ENCODE measurements at places on chromosomes 12 and 14.

- DNase-seq, result no peak
Observed at GRCh38 chr14:100789460-100790417, 36.2 kb upstream of the MEG3 start.

GRCh38 chr12:75694534-75695268 lies 183.3 kb upstream of the KRR1 start:
- no peak for DNase-seq

GRCh38 chr12:30794020-30794419 lies 39.3 kb upstream of the CAPRIN2 start:
- DNase-seq, result no peak

DNA sequence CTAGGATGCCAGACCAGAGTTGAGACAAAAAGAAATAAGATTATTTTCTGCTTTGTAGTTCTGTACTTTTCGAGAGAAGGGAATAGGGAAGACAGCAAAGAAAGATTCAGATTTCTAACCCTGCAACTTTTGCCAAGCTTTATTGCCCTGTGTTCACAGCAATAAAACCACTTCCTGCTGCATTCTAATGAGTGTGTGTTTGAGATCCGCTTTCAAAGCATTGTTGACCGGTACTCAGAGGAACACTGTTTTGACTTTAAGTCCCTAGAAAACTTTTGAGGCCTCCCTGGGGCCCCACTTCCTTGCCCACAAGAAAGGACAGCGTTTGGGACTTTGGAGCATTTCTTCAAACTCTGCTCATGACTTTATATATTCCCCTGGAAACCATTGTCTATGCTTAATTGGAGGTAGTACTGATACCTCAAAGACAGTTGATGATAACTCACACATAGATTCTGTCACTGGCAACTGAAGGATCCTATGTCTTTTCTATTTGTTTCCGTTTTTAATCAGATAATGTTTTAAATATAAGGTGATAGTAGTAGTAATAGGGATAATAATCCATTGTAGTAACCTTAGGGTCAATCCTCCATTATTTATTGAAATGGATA lies 1.3 kb downstream of the RNASE6 start:
- no peak for DNase-seq

- no peak for DNase-seq
Observed at GRCh38 chr12:118521036-118521370, 144.6 kb downstream of the SUDS3 start.

GRCh38 chr12:93699271-93700145 lies 22.3 kb downstream of the CRADD start:
- no peak for DNase-seq

DNA sequence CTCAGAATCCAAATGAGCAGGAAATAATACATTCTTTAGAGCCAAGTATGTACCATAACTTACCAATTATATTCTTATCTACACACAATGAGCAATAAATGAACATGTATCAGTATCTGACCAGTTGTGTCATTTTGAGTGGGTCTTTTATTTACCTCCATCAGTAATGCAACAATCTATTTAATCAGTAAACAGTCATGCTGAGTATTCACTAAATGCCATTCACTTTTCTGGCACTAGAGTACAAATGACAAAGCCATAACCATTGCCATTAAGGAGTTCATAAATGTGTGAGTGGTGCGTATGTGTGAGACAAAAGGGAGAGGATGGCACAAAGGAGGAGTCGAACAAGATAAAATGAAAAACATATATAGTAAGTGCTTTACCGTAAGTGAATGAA lies 1.5 kb upstream of the STRAP start:
- DNase-seq, result no peak

GRCh38 chr14:52108823-52109222 lies 40.0 kb upstream of the NID2 start:
- DNase-seq, result no peak

DNA sequence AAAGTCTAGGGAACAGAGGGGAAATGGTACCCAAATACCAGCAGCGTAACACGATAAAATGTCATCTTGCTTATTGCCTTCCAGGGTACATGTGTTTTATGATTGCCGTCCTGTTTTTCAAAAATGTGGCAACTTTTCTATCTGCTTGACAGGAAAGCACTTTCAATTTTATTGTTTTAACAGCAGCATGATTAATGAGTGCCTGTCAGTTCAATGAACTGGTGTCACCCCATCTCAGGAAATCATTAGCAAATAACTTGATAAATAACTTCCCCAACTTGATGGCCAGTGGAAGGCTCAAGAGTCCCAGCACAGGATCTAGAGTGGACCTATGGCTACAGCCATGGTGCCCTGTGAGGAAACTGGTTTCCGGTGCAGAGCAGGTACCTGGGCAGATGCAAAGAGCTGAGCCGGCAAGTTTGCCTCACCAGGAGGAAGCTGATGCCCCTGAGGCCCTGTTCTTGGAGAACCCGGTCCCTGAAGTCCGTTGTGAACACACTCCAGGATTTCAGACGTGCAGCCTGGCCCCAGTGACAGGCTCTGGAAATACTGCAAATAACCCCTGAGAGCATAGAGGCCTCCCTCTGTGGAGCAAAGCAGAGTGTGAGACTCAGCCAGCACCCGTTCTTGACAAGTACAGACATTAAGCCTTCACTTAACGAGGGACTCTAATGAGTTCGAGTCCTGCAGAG lies 173.5 kb upstream of the SFSWAP start:
- no peak for DNase-seq

GRCh38 chr14:62994096-62994495 lies 51.2 kb downstream of the KCNH5 start:
- DNase-seq, result no peak

- no peak for DNase-seq
Observed at GRCh38 chr14:72518809-72519377, 375.0 kb downstream of the DPF3 start.

DNA sequence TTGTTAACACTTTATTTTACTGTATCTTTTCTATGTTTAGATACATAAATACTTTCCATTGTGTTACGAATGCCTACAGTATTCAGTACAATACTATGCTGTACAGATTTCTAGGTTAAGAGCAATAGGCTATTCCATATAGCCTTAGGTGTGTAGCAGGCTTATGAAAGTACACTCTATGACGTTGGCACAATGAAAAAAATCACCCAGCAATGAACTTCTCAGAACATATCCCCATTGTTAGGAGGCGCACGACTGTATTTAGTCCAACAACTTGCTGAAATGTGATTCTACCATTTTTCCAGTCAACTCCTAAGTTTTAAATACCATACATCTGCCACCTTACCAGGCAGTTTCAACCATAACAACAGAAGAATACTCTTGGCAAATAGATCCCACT lies 1.8 kb downstream of the PARP11 start:
- no peak for DNase-seq

Data from stimulated activated CD4-positive, alpha-beta T cell treated with anti-CD3 and anti-CD28 coated beads, TNF-alpha, amount 100 ng/mL, for 1 hour (primary cell).